ENCODE measurements at places on chromosomes 13 and 19.

DNA sequence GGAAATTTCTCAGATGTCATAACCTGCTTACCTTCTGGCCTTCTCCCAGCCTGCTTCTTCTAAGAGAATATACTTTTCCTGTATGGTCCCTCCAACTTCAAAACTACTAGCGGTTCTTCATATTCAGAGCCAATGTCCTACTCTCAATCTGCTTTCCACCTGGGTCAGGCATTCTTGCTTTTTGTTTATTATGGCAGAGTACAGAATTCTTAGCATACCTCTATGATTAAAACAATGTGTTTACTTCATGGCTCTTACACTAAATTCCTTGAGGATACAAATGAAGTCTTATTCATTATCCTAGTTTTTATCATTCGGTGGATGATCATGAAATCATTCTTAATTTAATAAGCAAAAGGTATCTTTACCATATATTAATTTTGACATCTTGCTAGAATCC lies 484.2 kb upstream of the SLITRK1 start:
- no peak for DNase-seq

- no peak for DNase-seq
Measured at GRCh38 chr13:27728271-27728670, 64.0 kb upstream of the GSX1 start.

DNA sequence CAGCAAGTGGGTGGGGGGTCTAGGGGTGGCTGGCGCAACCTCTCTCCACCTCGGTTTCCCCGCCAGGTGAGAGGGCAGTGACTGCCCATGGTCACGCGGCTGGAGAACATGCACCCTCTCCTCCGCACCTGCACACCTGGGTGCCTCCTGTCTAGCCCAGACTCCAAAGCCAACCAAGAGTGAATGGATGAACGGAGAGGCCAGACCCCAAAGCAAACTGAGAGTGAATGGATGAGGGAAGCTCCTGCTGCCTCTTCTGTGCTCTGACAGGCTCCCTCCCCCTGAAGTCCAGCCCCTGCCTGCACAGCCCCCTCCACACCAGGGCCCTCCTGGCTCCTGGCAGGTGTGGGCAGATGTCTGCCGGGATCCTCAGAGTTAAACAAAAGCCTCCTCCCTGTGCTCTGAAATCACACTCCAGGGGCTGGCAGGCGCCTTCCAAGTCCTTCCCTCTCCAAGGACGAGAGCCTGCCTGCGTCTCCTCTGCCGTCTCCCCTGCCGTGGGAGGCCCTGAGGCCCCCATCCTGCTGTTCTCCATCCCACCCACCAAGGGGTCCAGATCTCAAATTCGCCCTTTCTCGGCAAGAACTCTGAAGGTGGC lies 2.2 kb downstream of the SBNO2 start:
- peak; percentile 8 for DNase-seq

DNA sequence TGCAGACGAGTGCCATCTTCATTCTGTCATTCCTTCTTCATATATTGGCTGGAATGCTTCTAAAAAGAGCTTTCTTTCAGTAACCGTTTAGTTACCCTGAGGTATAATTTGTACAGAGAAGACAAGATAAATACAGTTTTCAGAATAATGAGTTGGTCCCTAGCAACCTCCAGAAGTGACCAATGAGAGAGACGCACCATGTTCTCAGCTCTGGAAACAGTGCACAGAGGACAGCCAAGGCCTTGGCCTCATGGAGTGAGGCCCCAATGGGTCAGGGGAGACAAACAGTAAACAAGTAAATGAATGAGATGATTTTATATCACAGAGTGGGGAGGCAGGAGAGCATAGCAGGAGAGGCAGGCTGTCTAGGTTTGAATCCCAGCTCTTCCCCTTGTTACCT lies 90.7 kb downstream of the DPF1 start:
- peak; percentile 100 for DNase-seq

DNA sequence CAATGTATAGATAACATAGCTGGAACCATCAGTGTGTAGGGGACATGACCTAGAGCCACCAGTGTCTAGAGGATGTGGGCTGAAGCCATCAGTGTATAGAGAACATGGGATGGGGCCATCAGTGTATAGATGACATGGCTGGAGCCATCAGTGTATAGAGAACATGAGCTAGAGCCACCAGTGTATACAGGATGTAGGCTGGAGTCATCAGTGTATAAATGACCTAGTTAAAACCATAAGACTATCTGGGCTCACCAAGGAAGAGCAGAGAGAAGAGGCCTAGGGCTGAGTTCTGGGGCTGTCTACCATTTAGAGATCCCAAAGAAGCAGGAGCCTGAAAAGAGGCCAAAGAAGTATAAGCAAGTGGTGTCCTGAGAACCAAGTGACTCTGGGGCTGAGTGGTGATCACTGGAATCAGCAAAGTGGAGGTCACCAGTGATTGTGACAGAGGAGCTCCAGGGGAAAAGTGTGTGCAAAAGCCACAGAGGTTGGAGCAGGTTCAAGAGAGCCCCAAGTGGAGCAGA lies 41.0 kb downstream of the RFX2 start:
- no peak for DNase-seq

DNA sequence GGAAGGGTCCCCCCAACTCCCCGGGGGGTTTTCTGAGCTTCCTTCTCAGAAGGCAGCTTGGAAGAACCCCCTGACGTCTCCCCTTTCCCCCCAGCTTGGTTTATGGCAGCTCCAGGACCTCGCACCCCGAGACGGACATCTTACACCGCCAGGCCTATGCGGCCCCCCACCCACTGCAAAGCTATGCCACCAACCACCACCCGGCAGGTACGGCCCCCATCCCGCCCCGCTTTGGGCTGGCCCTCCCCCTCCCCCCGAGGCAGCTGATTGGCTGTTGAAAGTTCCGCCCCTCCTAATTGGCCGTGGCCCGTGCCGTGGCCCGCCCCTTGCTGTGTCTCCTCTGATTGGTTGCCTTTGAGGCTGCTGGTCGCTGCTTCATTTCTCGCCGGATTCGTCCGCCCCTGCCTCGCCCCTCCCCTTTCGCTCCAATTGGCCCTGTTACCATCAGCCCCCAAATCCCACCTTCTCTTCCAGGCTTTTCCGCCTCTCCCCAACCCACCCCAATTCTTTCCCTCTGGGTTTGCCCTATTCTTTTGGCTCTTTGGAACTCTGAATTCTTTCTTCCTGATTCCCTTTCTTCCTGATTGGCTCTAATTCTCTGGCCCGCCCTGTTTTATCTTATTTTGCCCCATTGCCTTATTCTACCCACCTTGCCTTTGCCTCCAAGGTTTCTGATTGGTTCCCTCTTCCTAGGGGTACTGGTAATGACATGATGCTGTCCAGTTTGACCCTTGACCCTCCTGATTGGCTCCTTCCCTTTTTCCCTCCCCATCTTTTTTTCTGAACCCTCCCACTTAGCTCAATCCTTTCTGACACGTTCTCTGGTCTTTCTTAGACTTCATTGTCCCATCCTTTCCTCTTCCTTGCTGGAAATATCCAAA lies 2.5 kb downstream of the PRR12 start:
- peak; percentile 88 for DNase-seq

DNA sequence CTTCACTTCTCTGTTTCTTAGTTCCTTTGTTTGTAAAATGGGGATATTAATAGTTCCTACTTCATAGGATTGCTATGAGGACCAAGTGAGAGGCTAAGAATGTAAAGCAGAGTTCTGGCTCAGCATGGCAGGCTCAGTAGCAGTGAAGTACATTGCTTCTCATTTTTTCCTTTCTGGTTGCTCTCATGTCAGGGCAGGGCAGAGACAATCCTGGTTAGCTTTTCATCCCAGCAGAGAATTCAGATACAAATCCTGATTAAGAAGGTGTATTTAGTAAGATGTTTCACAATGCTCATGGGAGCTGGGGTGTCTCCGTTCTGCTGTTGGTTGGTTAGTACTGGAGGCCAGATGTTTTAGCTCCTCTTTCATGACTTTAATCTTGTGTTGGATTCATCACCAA lies 42.9 kb downstream of the WASF3 start:
- DNase-seq: no peak

- DNase-seq: peak; percentile 94
Measured at GRCh38 chr19:40420766-40421765, 4.7 kb downstream of the SERTAD1 start.

DNA sequence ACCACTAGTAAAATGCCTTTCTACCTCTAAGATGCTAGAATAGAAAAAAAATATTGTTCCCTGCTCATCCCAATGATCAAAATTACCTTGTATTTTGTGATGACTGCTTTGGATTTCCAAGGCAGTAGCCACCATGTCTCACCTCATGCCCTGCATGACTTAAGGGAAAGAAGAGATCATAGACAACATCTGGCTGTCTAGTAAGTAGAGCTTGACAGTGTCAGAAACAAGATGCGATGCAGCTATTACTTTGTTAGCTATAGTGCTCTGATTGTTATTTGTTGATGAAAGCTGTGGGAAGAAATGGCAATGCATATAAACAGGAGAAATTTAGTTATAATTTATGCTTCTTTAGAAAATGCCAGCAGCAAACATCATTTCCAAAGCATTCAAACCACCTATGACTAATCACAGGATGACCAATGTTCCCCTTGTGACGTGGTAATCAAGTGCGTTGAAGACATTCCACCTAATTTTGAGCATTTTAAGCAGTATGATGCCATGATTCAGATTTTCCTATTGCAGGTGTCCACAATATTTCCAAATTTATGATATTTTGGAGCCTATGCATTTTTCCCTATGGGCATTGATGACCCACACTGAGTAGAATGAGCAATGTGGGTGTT lies 308.3 kb downstream of the KCNRG start:
- no peak for DNase-seq

- DNase-seq: no peak
Measured at GRCh38 chr13:59120297-59120843, 1043.4 kb downstream of the DIAPH3 start.
